ENCODE measurements at places on chromosomes 7 and 10.

GRCh38 chr10:113232928-113233511, 283.0 kb downstream of the TCF7L2 start:
- no peak for DNase-seq

DNA sequence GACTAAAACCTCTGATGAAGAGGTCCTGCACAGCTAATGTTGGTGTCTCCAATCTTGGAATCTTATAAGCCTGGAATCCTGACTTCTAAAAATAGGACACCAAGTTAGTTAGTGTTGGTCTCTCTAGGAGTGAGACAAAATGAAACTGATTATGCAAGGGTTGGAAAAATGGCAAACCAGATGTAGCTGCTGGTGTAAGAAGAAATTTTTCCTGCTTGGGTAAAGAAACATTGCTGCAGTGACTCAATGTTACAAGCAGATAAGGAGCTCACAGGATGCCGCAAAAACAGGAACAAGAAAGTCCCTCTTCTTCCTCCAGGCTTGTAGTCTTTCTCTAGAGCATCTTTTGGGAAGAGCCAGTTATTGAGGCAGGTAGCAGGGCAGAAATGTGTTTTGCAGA, 449.0 kb downstream of the ETV1 start:
- DNase-seq, result no peak

GRCh38 chr10:99368646-99369045, 39.5 kb downstream of the CNNM1 start:
- DNase-seq, result no peak

DNA sequence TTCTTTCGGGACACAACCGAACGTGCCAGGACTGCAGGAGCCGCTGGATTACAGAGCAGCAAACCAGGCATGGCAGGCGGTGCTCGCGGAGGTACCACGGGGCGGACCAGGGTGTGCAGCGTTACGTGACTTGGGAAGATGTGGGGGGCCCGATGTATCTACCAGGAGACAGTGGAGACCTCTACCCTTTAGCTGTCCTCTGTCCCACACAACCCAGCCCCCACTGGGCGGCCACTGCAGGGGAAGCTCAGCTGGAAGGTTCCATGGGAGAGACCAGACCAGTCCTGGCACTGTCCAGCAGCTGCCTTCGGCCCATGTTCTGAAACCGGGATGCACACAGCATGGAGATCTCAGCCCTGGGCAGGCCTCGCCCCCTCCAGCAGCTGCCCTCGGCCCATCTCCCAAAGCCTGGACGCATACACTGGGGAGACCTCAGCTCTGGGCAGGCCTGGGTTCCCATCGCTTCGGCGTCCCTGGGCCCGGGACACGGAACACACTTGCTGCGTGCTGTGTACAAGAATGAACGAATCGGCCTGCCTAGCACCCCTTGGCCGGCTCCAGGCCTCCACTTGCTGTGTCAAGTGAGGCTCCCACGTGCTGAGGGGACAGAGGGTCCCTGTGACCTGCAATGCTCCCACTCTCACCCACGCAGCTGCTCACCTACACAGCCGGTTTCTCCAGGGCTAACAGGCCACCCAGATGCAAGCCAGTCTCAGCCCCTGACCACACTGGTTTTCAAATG, 177.4 kb downstream of the ELFN1 start:
- no peak for DNase-seq

GRCh38 chr7:20030915-20031362, 186.2 kb downstream of the MACC1 start:
- DNase-seq, result no peak

DNA sequence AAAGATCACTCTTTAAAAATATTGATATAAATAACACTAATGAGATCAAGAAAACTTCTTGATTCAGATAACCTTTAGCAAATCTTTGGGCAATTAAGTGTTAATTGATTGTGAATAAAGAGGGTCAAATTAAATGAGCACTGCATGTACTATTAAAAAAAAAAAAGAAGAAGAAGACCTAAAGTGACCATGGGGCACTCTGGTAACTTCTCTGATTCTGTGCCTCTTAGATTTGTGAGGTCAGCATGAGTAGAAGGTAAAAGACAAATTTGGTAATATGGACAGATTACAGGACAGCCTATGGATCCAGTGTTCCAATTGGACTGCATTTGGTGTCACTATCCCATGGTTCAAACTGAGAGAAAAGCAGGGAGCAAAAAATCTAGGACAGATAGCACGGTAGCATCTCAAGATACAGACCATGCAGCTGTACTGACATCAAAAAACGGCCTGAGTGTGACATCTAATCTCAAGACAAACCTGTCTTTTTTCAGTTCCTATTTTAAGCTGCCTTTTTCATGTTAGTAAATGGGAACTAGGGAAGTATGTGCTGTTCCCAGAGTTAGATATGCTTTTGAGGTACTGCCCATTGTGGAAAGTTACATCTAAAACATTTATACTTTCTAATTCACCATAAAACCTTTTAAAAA, 128.0 kb downstream of the KCND2 start:
- DNase-seq, result no peak

GRCh38 chr7:157515342-157516041, 178.7 kb downstream of the DNAJB6 start:
- DNase-seq, result no peak

DNA sequence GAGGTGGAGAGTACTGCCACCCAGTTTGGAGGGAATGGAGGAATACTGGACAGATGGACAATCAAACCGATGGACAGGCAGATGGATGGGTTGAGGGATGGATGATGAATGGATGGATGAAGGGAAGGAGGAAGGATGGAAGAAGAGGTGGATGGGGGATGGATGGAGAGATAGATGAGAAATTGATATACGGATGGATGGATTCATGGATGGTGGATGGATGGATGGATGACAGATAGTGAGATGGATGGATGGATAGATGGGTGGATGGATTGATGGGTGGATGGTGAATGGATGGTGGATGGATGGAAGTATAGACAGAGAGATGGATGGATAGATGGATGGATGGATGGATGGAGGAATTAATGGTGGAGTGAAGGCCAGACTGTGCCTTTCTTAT, 42.6 kb downstream of the ALOX5 start:
- DNase-seq, result no peak

DNA sequence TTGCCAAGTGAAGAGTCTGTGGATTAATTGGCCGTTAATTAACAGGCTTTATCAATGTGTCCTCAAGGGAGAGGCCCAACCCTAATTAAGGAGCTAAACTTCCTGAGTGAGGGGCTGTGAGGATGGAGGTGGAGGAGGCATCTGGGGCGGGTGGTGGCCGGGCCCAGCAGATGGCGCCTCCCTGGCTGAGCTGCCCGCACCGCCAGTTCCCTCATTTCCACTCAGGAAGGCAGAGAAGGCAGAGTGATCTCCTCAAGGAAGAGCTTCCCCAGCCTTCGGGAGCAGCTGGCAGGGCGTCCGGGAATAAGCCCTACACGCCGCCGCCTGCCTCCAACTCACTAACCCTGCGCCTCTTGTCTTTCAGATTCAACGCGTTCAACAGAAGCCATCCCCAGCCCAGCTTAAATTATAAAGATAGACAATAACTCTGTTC, 112.2 kb downstream of the CYTH3 start:
- DNase-seq, result no peak

- no peak for DNase-seq
These were observed 54.1 kb upstream of the PDCD4 start for GRCh38 chr10:110817614-110818013.

- DNase-seq, result no peak
These were observed 115.1 kb downstream of the TNS3 start for GRCh38 chr7:47466832-47467231.

- DNase-seq, result no peak
These were observed 22.4 kb downstream of the GBF1 start for GRCh38 chr10:102267748-102268147.

- no peak for DNase-seq
These were observed 45.1 kb upstream of the INPP5A start for GRCh38 chr10:132492323-132493025.

DNA sequence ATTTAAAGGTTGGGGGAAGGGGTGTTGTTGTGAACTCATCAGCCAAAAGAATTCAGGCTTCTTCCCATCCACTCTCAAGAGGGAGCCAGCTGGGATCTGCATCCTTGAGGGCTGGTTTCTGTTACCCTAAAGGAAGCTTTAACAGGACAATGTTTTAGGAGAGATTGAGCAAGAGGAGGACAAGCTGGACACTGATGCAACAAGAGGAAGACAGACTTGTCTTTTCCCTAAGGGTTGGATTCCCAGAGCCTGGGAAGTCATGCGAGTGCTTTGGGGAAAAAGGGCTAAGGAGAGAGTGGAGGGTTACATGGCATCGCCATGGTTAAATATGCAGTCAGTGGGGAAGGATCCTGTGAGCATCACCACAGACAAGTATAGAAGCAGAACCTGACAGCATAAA, 47.6 kb upstream of the PDE1C start:
- no peak for DNase-seq

GRCh38 chr10:110694820-110695538, 50.8 kb downstream of the RBM20 start:
- DNase-seq, result no peak

DNA sequence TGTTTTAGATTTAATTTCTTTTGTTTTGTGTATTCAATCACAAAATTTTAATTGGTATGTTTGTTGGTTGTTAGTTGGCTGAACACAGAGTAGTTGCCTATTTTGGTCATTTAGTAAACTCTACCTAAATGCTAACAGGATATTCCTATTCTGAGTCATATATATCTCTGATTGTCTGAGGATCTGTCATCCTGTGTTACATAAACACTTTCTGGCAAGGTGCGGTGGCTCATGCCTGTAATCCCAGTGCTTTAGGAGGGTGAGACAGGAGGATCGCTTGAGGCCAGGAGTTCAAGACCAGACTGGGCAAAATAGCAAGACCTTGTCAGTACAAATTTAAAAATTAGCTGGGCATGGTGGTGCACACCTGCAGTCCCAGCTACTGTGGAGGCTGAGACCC, 178.6 kb downstream of the PLCE1 start:
- DNase-seq, result no peak

DNA sequence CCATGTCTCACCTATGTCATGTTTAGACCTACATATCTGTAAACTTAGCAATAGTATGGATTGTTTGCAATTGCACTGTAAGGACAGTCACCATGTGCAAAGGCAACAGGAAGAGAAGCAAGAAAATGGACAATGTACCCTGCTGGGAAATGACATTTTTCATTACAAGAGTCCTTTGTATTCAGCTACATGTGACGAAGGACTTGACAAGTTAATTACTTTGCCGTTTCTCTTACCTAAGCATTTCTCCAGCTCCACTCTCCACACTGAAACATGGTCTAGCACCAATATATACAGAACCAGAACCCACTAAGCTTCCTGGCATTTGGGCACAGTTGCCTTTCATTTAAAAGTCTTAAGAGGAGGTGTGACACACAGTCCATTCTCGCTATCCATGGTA, 76.6 kb upstream of the PFKP start:
- DNase-seq, result no peak

GRCh38 chr7:6430271-6430940, 17.3 kb downstream of the DAGLB start:
- DNase-seq, result no peak

GRCh38 chr10:48523820-48524758, 80.8 kb downstream of the ARHGAP22 start:
- DNase-seq, result no peak

DNA sequence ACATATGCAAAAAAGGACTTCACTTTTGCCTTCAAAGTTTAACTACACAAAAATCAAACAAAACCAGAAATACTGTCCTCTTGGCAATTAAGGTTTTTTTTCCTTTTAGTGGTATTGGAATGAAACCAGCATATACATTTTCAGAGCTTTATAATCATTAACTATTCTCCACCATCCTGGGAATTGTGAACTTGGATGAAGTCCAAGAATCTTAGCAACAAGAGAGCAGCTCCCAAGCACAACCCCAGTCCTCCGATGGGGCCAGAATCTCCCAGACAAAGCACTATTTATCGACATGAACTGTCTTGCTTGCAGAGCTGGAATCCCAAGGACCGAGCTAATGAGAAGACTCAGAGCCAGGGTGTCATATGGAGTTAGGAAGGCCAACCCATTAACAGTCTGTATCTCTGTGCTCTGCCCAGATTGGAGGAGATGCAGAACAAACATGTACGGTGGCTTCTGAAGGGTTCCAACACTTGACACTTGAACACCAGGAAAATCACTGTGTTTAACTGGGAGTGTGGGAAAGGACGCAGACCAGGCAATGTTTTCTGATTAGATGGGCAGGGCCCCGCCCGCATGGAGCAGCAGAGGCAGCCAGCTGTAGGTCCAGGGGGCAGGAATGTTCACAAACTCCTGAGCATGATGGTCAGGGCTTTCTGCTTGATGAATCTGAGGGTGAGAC, 35.5 kb downstream of the PPP1R3C start:
- no peak for DNase-seq

DNA sequence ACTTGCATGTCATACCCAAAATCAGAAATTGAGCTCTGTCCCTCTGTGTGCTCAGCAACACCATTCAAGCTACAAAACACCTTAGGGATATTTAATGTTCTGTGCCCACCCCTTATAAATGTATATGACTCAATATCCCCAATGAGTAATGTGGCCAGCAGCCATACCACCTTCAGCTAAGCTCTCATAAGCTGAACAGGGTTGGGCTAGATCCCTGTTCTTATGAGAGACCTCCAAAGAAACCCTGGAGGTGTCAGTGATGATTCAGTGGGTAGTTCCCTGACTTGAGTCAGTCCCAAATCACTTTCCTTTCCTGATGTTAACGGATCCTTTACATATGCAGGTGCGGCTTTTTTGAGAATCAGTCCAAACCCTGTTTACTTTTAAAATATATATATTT, 253.8 kb downstream of the CREB5 start:
- no peak for DNase-seq

- no peak for DNase-seq
These were observed 29.1 kb downstream of the STRA8 start for GRCh38 chr7:135262623-135263320.

DNA sequence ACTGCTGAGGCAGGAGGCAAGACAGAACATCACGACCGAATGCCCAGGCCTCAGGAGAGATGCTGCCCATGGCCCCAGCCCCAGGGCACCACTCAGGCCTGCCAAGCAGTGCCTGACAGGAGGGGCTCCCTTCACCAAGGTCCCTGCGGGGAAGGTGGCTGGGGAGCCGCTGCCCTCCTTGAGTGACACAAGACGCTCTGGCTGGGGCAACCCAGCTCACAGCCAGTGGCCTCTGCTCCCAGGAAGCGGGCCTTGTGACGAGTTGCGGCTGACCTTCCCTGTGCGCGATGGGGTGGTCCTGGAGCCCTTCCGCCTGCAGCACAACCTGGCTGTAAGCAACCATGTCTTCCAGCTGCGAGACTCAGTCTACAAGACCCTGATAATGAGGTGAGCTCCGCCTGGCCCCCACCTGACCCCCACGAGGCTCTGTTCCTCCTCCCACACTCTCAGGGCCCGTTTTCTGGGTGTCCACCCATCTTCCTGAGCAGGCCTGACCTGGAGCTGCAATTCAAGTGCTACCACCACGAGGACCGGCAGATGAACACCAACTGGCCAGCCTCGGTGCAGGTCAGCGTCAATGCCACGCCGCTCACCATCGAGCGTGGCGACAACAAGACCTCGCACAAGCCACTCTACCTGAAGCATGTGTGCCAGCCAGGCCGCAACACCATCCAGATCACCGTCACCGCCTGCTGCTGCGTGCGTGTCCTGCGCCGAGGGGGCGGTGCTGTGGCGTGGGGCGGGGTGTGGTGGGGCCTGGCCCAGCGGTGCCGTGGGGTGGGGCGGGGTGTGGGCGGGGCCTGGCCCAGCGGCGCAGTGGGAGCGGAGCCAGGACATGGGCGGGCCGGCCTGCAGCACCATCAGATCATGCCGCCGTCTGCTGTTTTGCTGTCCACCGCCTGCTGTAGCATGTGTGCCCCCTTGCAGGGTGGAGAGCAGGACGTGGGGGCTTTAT, 12.8 kb downstream of the ZMIZ2 start:
- DNase-seq, result no peak
